Amniotic stem cell (primary cell): ENCODE measurements at places on chromosomes 2 and 18.
A peak's percentile ranks its signal among the peaks of the same experiment; 100 is the strongest.

DNA sequence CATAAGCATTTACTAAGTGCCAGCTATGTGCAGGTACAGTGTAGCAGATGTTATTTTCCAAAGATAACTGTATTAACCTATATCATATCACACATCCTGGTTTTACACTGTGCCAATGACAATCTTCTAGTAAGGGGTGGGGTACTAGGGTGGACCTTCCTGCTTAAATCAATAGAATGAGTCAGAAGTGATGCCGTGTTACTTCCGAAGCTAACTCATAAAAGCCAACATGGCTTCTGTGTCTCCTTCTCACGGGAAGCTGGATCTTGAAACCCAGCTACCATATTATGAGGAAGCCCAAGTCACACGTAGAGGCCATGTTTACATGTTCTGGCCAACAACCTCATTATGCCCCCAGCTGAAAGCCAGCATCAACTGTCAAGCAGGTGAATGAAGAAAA, 59.1 kb downstream of the MRPL33 start:
- DNase-seq, result no peak

DNA sequence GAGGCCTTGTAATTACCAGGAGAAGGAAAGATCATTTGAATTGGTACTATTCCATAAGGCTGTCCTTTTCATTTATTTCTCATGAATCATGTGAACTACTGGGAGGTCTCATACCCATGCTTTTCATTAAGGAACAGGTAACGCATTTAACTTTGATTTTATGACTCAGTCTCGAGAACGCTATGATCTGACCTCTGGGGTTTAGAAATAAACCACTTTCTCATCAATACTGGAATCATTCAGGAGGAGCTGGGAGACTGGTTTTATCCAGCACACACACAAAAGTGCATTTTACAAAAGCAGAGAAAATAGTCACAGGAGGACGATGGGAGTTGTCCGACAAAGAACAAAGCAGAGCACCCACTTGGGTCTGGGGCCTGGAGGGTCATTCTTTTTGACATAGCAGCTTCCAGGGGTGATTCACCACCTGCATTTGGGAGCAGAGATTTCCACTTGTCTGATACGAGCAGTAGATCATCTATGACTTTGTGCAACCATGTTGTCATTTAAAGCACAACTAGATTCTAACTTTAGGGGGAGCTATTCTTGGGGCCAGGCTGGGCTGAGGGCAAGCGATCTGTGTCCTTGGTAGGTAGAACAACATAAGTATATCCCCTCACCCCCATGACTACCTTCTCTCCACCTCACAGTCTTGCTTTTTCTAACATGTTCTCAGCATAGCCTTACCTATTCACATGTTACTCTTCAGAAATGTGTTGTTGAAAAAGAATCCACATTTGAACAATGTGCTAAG, 95.9 kb upstream of the SCG2 start:
- no peak for DNase-seq

- no peak for DNase-seq
Measured at GRCh38 chr2:24984912-24985311, 13.2 kb upstream of the DNAJC27 start.

DNA sequence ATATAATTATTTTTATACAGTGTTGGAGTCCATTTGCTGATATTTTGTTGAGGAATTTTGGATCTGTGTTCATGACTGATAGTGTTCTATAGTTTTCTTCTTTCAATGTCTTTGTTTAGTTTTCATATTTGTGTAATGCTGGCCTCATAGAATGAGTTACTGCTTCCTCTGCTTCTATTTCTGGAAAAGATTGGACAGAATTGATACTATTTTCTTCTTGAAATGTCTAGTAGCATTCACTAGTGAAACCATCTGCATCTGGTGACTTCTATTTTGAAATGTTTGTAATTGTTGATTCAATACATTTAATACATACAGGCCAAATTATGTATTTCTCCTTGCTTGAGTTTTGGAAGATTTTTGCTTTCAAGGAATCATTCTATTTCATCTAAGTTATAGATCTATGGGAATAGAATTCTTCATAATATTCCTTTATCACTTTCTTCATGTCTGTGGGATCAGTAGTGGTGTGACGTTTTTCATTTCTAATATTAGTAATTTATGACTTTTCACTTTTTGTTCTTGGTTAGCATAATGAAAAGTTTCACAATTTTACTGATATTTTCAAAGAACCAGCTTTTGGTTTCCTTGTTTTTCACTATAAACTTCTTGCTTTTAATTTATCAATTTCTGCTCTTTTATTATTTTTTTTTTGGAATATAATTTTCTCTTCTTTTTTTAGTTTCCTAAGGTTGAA, 509.9 kb upstream of the VRK2 start:
- DNase-seq, result no peak

GRCh38 chr2:31339696-31340095, 74.8 kb downstream of the XDH start:
- no peak for DNase-seq

GRCh38 chr18:12811191-12811950, 72.7 kb downstream of the PTPN2 start:
- DNase-seq, result no peak

- no peak for DNase-seq
Measured at GRCh38 chr18:10351858-10352257, 102.6 kb upstream of the APCDD1 start.

DNA sequence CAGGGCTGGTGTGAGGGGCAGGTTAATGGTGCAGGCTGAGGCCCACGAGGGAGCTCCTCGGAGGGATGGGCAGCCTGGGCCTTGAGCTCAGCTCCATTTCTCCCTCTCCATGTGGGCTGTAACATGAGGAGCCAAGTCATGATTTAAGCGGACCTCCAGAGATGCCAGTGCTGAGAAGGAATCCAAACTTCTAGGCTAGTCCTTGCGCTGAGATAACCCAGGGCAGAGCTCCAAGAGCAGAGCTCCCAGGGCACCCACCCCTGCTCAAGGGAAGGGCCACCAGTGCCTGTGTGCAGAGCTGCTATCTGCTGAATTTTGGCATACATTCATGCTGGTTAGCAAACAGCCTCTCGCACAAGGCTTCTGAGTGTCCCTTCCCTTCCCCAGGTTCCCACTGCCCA, 95.1 kb downstream of the MRO start:
- no peak for DNase-seq

GRCh38 chr2:85419009-85419675, 628 bp downstream of the SH2D6 start:
- DNase-seq, result no peak

DNA sequence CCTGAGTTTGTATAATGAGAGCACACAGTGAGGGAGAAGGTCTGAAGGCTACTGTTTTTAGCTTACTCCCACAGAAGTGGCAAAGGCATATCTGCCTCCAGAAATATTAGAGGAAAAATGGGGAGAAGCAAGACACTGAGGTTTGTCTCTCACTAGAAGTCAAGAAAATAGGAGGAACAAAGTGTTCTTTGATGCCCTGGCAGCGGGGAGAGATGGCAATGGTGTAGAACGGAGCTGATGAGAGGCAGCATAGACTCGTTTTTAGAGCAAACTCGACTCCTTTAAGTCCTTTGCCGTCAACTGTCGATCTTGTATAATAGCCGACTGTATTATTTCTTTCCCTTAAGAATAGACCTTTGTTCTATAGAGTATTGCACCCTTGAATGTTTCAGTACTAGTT, 73.8 kb downstream of the ANKRD44 start:
- no peak for DNase-seq

GRCh38 chr18:76384114-76384790, 110.8 kb downstream of the ZNF516 start:
- no peak for DNase-seq

GRCh38 chr18:10010611-10011015, 96.8 kb downstream of the VAPA start:
- peak; percentile 88 for DNase-seq

- DNase-seq, result no peak
Measured at GRCh38 chr2:32386739-32387138, 29.9 kb downstream of the BIRC6 start.

DNA sequence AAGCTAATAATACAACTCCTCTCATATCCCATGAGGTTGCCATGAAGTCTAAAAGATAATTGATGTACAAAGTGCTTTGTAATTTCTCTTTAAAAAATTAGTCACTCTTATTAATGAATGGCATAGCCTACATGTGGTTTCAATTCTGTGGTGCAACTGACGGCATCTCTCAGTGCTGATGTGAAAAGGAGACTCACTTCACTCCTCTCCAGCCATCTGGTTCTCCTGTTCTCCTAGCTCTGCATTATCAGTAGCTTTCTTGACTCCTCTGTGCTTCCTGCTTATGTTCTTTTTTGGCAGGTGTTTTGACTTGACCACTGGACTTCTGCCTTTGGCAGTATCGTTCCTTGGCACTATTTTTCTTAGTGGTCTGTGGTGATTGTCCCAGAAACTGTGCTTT, 134.9 kb upstream of the ZFP36L2 start:
- DNase-seq, result no peak

DNA sequence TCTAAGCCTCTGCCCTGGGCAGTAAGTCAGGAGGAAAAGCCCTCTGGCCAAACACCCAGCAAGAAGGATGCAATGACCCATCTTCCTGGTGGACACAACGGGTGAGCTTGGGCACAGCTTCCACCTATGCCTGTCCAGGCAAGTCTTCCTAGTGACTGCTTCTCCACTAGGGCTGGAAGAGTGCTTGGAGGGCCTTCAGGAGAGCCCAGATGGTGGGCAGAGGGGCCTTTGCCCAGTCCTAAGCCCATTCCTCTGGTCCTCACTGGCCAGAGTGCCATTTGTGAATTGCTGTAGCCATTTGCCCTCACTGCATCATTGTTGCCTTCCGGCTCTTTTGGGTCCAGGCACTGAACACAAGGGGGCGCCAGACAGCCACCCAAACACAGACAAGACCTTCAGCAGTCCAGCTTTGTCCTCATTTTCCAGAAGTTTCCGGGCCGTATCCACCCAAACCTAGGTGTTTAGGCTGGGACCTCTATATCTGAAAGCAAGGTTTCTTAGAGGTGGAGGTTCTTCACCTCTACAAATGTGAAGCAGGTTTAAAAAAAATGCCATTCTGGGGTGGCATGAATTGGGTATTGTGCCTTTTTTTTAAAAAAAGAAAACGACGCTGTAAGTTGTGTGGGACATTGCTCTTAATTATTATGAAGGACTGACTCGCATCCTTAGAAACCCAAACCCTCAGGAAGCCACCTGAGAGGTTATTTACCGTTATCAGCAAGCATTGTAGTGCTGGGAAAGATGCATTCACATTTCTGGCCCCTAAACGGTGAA, 29.5 kb downstream of the PAX8 start:
- DNase-seq, result peak; percentile 35

DNA sequence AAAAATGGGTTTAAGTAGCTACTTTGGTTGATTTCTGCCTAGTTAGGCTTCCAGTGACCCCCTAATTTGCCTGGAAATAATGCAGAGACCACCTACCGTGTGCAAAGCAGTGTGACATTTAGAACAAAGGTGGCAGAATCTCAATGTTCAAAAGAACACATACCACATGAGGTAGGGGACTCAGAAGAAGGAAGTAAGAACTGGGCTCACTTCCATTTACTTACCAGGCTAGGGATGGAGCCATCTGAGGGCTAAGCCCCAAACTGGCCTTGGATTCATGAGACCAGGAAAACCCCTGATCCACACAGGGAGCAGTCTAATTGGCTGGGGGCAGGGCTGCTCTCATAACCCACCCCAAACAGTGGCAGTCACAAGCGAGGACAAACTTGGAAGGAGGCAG, 190.7 kb downstream of the NCKAP5 start:
- no peak for DNase-seq

GRCh38 chr18:31649978-31650719, 34.2 kb downstream of the B4GALT6 start:
- DNase-seq, result no peak

GRCh38 chr2:86566821-86567190, 3.6 kb upstream of the CHMP3 start:
- DNase-seq, result no peak

- DNase-seq, result no peak
Measured at GRCh38 chr2:43758739-43759138, 15.1 kb upstream of the DYNC2LI1 start.

GRCh38 chr2:170530284-170530745, 184.8 kb upstream of the SP5 start:
- no peak for DNase-seq
